ENCODE measurements at places on chromosomes 16 and 17.

- no peak for DNase-seq
Measured at GRCh38 chr17:28228109-28228840, 90.7 kb upstream of the TMEM97 start.

DNA sequence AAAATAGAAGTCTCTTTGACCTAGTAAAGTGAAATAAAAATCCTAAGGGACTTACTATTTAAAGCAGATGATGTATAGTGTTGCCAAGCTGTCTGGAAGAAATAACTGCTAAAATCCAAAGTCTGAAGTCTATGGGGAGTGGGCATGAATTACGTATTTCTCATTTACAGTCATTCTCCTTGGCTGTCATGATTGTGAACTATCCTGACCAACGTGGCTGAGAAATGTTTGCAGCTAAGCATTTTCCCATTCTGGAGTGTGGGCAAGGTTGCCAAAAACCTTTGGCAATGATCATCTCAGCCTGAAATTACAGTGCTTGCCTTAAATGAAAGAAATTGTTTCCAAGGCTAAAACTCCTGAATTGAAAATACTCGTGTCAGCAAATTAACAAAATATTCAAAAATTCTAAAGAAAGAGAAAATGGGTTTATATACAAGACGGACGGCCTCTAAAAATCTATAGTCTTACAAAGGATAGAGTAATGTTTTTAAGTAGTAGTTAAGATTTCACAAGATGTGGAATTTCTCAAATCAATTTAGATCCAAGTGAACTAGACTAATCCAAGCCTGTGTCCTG is 77.0 kb downstream of the CACNG1 start:
- no peak for DNase-seq

DNA sequence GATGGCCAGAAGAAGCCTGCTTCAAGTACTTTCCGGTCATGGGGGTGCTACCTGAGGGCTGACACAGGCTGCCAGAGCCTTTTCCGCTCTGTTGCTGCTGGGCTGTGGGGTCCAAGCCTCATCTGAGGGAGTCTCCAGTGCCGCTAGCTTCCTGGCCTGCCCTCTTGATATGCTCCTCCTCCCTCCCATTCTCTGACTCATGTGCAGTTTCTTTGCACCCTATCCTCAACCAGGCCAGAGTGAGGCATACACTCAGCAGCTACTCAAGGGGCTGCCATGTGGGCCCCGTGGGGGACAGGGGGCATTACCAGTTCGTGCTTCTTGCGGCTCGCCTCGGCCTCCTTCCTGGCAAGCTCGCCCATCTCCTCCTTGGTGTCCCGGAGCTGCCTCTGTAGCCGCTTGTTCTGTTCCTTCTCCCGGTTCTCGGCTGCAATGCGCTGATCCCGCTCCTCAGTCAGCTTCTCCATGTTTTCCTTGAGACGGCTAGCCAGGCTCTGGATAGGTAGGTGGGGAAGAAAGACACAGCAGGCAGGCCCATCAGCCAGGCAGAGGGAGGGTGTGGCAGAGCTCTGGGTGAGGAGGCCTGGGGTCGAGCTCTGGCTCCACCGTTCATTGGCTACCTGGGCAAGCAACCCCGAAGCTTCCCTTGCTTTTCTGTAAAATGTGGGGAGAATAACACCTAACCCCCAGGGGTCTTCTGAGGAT is 43.8 kb downstream of the PIPOX start:
- DNase-seq = no peak

DNA sequence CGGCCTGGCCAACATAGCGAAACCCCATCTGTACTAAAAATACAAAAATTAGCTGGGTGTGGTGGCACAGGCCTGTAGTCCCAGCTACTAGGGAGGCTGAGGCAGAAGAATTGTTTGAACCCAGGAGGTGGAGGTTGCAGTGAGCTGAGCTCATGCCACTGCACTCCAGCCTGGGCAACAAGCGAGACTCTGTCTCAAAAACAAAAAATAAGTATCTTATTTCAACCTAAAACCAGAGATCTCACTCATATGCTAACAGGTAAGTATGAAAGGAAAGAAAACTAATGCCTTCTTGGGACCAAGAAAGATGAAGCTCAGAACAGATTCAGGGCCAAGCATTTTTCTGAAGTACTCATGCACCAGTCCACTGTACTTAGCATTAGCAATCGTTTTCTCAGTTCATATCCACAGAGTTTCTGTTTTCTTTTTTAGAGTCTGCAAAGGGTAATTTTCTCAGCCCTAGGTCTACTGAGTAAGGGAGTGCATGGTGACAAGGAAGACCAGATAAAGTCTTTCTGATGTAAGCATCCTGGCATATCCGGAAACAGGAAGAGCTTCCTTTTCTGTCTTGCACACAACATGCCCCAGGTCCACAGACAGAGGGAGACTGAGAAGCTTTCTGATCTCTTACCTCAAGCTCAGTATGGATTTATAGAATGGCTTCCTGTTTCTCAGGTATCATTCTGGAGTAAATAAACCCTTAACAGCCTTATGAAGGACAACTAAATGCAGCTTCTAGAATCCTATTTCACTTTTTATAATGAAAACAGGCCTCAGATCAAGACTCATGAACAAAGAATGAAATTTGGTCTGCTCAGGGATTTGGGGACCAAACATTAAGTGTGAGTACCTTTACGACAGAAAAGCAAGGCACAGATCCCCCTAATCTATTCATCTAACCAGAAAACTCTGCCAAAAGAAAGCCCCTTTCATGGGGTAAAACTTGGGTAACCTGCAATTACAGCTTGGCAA is 38.7 kb upstream of the FOXJ1 start:
- peak; percentile 68 for DNase-seq

GRCh38 chr17:82237746-82238471 is 9.1 kb downstream of the SLC16A3 start:
- peak; percentile 63 for DNase-seq

- DNase-seq = no peak
Measured at GRCh38 chr16:70687102-70687511, 1.3 kb upstream of the MTSS2 start.

DNA sequence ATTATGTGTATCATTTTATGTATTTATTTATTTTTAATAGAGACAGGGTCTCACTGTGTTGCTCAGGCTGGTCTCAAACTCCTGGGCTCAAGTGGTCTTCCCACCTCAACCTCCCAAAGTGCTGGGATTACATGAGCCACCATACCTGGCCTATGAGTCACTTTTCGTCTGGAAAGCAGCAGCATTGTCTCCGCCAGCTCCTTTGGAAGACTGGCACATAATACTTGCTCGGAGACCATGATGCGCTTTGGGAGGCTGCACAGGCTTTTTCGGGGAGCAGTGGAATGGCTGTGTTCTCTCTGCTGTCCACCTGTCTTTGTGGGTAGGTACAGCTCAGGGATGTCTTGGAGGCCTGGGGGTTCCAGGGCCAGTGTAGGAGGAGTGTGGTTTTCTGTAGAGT is 102.2 kb downstream of the AATF start:
- no peak for DNase-seq

DNA sequence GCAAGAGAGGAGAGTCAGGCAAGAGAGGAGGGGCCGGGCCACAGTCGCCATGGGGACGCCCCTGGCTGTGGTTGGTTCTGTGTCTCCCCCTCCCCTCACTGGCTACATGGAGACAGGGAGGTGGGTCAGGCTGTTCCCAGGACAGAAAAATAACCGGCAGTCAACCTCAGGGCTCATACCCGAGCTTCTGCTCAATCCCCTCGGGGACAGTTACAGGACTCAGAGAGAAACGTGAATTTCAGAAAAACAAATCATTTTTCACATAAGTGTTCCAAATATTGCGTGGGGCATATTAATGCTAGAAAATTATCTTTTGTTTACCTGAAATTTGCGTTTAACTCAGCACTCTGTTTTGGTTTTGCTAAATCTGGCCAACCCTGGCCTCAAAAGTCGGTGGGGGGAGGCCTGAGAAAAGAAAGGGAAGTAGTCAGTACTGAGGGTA is 22.2 kb upstream of the CPSF4L start:
- DNase-seq = no peak

GRCh38 chr17:43791589-43791988 is 11.4 kb downstream of the CFAP97D1 start:
- no peak for DNase-seq

DNA sequence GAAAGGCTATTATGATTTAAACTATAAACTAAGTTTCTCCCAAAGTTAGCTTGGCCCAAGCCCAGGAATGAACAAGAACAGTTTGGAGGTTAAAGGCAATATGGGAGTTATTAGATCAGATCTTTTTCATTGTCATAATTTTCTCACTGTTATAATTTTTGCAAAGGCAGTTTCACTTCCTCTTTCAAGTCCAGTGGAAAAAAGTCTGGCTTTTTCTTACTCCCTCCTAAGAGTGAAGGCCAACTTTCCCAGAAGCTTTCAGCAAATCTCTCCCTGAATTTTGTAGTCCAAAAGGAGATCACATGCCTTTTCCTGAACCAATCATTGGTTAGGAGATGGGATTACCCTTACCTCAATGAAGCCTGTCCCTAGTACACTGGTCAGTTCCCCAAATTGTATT is 9.1 kb upstream of the BLMH start:
- no peak for DNase-seq

DNA sequence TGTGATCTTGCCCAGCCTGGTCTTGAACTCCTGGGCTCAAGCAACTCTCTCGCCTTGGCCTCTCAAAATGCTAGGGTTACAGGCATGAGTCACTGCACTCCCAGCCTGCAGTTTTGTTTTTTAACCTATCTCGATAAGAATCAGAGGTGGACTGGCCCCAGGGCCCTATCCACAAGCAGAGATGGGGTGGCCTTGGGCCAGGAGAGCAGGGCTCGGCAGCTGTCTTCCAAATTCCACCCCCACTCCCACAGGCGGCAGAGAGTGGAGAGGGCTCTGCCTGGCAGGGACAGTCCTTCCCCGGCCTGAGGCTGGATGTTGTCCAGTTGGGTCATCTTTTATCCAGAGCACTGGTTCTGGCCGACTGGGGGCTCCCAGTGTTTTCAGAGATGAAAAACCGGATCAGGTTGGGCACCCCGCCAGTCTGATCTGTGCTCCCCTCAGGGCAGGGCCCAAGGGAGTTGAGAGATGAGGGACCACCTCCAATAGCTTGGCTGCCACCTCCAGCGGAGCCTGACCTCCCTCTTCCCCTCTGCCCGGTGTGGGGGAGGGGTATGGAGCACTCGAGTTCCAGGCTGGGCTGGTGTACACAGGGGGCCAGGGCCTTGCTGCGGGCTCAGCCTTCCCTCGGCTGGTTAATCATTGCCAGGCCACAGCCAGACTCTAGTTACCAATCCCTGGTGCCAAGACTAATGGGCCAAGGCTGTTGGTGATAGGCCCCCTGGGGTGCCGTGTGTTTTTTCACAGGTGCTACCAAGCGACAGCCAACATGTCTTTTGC is 30.3 kb upstream of the MYO15B start:
- DNase-seq = no peak

DNA sequence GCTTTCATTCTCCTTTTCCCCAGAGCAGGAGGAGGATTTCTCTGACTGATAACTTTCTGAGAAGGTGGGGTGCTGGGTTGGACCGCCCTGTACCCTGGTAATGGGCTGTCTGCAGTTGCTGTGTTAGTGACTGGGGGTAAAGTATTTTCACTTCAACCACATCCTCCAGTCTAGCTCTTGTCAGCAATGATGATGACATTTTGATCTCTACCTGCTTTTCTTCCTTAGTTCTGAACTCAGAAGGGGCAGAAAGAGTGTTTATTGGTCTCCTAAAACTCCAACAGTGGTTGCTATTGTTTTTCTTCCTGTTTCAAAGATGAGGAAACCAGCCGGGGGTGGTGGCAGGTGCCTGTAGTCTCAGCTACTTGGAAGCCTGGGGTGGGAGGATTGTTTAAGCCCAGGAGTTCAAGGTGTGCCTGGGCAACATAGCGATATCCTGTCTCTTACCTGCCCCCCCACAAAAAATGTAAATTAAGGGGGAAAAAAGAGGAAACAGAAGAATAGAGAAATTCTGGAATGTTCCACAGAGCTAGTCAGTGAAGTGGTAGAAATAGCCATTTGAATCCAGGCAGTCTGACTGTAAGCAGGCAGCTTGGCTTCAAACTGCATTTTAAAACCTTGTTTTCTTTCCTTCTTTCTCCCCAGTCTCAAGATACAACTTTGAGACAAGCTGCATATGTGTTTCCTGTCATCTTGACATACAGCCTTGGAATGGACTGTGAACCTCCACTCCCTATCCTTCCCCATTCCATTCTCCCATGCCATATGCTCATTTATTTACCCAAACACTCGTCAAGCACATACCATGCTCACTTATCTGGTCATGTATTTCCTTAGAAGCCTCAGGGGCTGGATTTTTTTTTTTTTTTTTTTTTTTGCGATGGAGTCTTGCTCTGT is 3.3 kb upstream of the N4BP1 start:
- DNase-seq = peak; percentile 84

DNA sequence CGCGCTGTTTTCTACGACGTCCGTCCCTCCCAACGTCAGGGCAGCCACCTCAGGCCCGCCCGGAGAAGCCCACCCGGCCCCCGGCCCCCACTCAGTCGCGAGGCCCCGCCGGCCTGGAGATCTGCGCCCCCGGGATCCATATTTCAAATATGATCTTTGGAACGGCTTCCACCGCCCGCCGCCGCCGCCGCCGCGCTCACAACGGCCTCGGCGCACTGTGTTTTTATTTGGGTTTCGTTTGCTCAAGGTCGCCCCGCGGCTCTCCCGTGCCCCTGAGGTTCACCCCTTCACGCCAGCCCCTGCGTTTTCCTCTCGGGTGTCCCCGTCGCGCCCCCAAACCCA is 4.2 kb upstream of the CBX4 start:
- DNase-seq = no peak

GRCh38 chr16:53510704-53511070 is 7.7 kb upstream of the AKTIP start:
- DNase-seq = peak; percentile 12

All from activated effector memory CD4-positive, alpha-beta T cell treated with anti-CD3 and anti-CD28 coated beads, Interleukin-2, amount 50 U/mL, for 16 hours (primary cell).